ENCODE measurements at places on chromosomes 6 and 20. TPM values are rescaled to one million over a fixed set of nuclear protein-coding genes. Genes with fewer than 3 reads are reported as not detected.

GRCh38 chr20:42567409-42567808 lies 622.3 kb downstream of the PTPRT start:
- no peak for DNase-seq

- no peak for DNase-seq
Measured at GRCh38 chr6:16359563-16359962, 121.2 kb downstream of the GMPR start.

DNA sequence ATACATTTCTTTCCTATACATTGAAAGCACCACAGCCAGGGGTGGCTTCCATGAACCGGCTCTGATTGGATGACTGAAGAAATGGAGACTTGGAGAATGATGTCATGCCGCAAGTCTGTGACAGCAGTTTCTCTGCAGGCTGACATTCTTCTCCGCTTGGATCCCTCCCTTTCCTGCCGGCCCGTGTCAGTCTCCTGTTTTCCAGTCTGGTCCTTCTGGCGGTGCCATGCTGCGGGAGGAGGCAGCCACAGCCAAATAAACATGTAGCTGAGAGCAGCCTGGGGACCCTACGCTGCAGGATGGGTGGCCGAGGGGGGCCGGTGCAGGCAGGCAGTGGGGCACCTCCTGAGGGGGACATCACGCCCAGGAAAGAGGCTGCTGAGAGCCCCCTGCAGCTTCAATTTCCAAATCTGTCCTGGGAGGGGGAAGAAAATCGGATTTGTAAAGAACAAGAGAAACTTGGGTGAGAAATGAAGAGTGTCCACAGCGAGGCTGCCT lies 178.0 kb downstream of the TAF4 start:
- no peak for DNase-seq

DNA sequence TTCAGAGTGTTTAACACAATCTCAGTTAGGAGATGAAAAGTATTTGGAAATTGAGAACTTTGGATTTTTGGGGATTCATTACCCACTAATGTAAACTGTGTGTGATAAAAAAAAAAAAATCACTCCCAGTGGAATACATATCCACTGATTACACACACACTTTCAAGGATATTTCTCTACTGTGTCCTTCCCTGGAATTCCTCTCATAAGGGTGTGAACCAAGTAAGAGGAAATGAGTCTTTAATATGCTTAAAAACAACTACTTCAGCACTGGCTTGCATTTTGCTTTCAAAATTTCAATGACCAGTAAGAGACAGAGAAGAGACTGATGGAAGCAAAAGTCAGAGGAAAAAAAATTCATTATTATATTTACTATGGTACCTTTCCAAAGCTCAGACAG lies 24.5 kb upstream of the MYCT1 start:
- DNase-seq, result no peak

DNA sequence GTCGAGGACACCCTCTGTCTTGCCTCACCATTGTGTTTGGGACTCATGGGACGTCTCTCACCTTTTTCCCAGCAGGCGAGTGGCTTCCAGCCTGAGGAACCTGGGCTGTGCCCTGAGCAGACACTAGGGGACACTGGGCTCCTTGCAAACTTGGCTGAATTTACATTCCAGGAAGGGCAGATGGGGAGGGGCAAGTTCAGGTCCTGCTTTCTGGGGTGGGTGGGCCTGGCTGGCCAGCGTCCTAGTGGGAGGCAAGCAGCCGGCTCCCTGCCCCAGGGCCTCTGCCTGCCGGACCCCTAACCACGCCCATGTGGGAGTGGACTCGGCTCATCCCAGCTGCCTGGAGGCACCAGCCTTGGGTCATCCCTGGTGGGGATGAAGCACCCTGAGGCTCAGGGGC lies 48.2 kb upstream of the MLN start:
- peak; percentile 31 for DNase-seq

DNA sequence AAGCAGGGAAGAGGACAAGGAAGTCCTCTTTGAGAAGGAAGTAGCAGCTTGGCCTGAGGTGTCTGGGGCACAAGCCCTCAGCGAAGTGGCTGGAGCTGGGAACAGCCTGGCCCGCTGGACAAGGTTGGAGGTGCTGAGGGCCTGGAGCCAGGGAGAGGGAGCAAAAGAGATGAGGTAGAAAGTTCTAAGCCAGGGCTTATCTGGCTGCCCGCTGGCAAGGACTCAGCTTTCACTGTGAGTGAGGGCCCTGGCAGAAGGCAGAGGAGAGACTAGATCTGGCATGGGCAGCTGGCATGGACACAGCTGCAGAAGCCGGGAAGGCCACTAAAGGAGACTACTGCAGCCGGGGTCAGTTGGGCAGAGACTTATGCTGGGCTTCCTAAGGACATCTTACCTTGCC lies 21.8 kb upstream of the PCMTD2 start:
- DNase-seq, result peak; percentile 81

CCR6 gene
- 0.87 TPM for total RNA-seq

RIPOR3 gene
- 26.9 TPM for total RNA-seq

GRCh38 chr6:168695701-168696100 lies 254.7 kb downstream of the SMOC2 start:
- no peak for DNase-seq

ZSWIM1 gene
- total RNA-seq, result 24.0 TPM

DNA sequence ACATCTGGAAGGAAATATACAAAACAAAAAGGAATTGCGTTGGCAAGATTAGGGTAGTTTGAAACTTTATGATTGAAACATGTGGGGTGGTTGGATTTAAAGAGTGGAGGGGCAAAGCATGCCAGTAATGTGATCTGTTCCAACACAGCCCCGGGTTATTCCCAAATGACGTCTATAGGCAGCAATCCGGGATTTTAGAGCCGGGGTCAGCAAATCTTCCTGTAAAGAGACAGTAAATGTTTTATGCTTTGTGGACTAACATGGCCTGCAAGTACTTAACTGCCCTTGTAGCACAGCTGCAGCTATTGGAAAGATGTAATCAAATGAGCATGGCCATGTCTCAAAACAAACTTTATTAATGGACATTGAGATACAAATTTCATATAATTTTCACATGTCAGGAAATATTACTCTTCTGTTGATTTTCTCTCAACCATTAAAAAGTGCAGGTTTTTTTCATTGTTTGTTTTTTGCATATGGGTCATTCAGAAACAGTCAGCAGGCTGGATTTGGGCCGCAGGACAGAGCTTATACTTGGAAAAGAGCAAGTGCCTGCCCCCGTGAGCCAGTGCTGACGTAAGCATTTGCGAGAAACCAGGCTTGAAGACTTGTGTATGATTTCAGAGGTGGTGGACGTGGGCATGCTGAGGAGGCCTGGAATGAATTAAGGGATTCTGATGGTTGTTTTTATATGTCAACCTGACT lies 136.5 kb downstream of the DOK5 start:
- no peak for DNase-seq

- no peak for DNase-seq
Measured at GRCh38 chr20:9417665-9418064, 96.7 kb upstream of the LAMP5 start.

GRCh38 chr6:144262470-144263369 lies 22.4 kb upstream of the UTRN start:
- DNase-seq, result no peak

- no peak for DNase-seq
Measured at GRCh38 chr6:158972241-158973233, 27.5 kb downstream of the RSPH3 start.

HUS1B gene
- 8.9 TPM for total RNA-seq

DNA sequence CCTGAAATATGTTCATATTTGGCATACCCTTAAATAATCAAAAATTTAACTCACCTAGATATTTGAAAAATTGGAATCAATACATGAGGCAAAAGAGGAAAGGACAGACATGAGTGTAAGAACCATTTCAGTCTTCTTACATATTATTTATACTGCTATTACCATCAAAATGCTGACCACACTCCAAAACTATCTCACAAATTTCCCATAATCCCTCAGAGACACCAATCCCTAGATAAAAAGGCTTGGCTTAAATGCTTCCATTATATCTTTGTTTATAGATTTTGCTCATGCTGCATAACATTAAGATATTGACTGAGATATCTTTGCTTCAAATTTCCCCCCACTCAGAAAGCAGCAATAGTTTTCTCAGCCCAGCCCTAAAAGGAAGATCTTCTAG lies 11.7 kb upstream of the NT5DC1 start:
- DNase-seq, result no peak

GRCh38 chr6:95917034-95917433 lies 98.7 kb upstream of the FUT9 start:
- DNase-seq, result no peak

BTN1A1 gene
- total RNA-seq, result 0.31 TPM

DNA sequence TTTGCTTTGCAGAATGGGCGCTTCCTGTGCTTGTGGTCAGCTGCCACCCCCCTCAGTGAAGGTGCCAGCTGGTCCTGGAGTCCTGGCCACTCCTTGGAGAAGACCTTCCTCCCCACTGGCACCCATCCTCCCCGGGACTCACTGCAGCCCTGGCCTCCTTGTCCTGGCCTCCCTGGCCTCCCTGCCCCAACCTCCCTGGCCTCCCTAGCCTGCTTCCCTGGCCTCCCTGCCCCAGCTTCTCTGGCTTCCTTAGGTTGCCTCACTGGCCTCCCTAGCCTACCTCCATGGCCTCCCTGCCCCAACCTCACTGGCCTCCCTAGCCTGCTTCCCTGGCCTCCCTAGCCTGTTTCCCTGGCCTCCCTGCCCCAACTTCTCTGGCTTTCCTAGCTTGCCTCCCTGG lies 297.8 kb downstream of the CDH4 start:
- DNase-seq, result no peak

SLC17A1 gene
- total RNA-seq, result 1.0 TPM

DNA sequence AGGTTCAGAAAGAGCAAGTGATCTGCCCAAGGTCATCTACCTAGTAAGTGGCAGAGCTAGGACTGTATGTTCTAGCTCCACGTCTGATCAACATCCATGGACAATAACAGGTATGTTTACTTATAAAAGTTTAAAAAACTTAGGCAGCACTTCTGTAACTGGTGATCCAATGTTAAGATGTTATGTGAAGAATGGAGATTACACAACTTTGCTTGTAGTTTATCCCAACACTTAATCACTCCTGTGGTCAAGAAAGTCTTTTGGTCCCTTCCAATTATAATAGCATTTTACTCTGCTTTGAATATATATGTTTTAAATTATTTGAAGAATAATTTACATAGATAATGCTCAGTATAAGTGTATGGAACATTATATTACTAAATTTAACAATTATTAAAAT lies 4.8 kb downstream of the FBXO30 start:
- DNase-seq, result no peak

DNA sequence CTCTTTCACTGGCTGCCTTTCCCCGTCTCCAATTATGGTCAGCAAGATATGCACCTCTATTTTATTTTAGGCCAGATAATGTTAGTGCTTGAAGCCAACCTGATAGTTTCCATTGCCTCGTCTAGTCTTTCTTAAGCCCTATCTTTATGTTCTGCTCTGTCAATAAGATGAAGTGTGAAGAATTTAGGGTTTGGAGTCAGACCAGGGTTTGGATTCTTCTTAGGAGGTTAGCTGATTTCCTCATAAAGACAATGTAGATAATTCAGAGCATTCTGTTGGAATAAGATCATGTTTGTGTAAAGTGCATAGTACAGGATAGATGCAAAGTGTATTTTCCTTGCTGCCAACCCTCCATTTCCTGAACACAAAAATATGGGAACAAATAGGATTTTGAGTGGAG lies 43.8 kb downstream of the PKIB start:
- no peak for DNase-seq

GRCh38 chr6:53171605-53172467 lies 23.2 kb upstream of the GCM1 start:
- DNase-seq, result peak; percentile 95

DNA sequence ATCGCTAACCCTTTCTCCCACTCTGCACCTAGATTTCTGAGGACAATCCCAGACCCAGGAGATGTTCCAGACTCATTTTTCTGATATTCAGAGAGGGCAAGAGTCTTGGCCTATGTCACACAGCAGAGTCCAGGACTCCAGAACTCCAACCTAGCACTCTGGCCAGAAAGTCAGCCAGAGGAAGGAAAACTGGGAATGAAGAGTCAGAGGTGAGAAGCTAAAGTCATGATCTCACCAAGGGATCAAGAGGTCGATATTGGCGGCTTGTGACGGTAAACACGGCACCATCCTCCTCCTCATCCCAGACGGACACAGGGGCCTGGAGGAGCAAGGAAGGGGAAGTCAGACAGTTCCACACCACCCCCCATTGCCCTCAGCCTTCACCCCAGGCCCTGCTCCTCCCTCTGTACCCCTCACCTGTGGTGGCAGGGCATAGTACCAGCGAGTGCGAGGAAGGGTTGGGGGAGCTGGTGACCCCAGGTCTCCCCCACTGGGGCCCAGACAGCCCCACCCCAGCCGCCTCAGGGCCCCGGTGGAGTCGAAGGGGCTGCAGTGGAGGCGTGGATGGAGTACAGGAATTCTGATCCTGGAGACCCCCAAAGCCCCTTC lies 1.8 kb downstream of the RGL2 start:
- DNase-seq, result no peak

Measured in testis (tissue), 5 donors.